ENCODE measurements at places on chromosomes 3 and 15.

- no peak for DNase-seq
Observed at GRCh38 chr3:33152363-33153360, 38.8 kb downstream of the CRTAP start.

- no peak for DNase-seq
Observed at GRCh38 chr15:59166601-59167265, 39.9 kb upstream of the LDHAL6B start.

- DNase-seq, result no peak
Observed at GRCh38 chr3:194200422-194201081, 64.6 kb downstream of the HES1 start.

DNA sequence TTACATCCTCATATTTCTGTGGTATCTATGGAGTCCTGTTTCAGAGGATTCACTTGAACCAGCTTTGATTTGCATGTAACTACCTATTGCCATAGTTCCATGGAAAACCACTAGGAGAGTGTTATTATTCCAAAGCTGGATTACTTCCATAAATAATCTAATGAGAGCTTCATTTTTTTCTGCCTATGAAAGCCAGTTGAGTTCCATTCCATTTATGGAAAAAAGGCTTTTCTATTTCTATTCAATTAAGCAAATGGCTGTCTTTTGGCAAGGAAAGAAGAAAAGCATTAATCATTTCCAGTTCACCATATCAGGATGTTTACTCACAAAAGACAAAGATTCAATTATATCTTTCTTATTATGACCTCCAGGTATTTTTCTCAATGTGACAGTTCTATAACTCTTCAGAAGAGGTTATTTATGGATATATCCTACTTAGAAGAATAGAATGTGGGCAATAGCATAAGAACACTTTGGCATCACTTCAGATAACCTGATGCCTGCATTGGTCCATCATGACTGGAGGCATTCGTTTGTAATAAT, 259.9 kb upstream of the ZPLD1 start:
- DNase-seq, result no peak
